ENCODE measurements at places on chromosomes 3 and 15.

- no peaks in the 10 kb centered on the region for H3K27me3 ChIP-seq
- H3K4me3 ChIP-seq = no peak overlapping the region
- no peak overlapping the region for H3K27ac ChIP-seq
- H3K36me3 ChIP-seq = peaks cover 29% of the 10 kb centered on the region
- no peaks in the 10 kb centered on the region for H3K4me1 ChIP-seq
These were observed 27.7 kb downstream of the CHDH start for GRCh38 chr3:53818221-53819162.

DNA sequence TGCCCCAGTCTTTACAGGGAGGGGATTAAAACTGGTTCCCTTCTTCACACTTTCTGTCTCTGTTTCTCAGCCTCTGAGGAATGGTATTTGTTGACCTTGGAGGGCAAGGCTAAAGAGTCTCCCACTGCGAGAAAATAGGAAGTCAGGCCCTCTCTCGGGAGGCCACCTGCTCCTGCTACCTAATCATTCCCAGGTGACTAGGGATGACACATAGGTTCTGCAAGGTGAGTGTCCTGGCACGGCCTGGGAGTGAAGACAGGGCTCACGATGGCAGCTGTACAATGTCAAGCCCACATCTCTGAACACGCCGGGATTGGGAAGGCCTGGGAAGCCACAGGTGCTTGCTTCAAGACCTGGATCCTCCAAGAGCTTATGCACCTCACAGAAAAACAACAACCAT is 314.2 kb downstream of the NTRK3 start:
- DNase-seq = no peak
- H3K27ac ChIP-seq = no peak overlapping the region
- no peaks in the 10 kb centered on the region for H3K36me3 ChIP-seq
- H3K4me3 ChIP-seq = no peak overlapping the region

GRCh38 chr15:82554351-82554750 is 14.1 kb upstream of the RPS17 start:
- peaks cover 36% of the 10 kb centered on the region for H3K27me3 ChIP-seq
- no peak overlapping the region for H3K4me3 ChIP-seq
- no peak for DNase-seq
- H3K4me1 ChIP-seq = no peaks in the 10 kb centered on the region

DNA sequence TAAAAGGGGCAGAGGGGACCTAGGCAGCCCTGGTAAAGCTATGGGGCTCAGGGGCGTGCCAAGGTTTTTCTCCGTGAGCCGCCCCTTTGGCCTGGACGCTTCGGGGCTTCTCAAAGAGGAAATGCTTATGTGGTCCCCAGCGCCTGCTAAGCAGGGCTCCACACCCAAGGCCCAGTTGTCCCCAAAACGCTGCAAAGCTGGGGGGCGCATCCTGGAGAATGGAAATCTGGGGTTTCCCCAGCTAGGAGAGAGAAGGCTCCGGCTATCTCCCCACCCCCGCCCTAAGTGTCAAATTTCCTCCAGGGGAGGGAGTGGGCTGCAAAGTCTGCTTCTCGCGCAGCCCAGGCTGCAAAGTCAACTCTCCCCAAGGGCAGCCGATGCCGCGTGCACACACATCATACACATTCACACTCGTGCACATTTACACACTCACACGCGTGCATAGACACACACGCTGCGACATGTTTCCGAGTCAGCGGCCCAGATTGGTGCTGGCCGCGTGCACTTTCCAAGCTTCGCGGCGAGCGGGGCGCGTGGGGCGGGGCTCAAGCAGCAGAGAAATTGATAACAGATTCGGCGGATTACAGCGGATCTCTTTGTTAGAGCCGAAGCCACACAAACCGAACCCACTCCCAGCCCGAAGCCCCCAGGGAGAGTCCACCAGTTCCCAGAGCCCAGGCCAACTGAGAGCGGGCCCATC is 4.5 kb downstream of the WNT5A start:
- H3K36me3 ChIP-seq = peaks cover 3% of the 10 kb centered on the region
- DNase-seq = no peak

GRCh38 chr3:4332574-4332973 is 29.4 kb downstream of the SETMAR start:
- no peaks in the 10 kb centered on the region for H3K36me3 ChIP-seq
- no peaks in the 10 kb centered on the region for H3K4me1 ChIP-seq
- no peak overlapping the region for H3K27ac ChIP-seq
- no peak overlapping the region for H3K4me3 ChIP-seq
- DNase-seq = no peak

GRCh38 chr3:107213044-107213669 is 164.1 kb upstream of the CCDC54 start:
- H3K4me1 ChIP-seq = peaks cover 23% of the 10 kb centered on the region
- DNase-seq = no peak

- H3K4me3 ChIP-seq = no peak overlapping the region
- no peak overlapping the region for H3K27ac ChIP-seq
These were observed 19.1 kb downstream of the B3GNT5 start for GRCh38 chr3:183272142-183272541.

DNA sequence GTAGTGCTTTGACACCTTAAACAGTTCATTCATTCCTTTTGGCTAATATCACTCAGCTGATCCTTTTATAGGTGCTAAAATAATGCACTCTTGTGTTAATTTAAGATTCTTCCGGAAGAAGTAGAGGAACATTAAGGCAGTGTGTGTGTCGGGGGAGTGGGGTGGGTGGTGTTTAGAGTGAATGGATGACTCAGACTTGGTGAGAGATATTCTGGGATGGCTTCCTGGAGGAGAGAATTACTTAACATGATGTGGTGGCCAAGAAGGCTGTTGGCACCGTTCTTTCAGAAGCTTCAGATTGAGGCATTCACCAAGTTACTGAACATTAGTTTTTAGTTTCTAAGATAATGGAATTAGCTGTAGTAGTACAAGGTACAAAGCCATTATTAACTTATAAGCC is 125.6 kb upstream of the ROPN1 start:
- H3K27me3 ChIP-seq = peaks cover 64% of the 10 kb centered on the region
- H3K36me3 ChIP-seq = no peaks in the 10 kb centered on the region
- no peak overlapping the region for H3K4me3 ChIP-seq

DNA sequence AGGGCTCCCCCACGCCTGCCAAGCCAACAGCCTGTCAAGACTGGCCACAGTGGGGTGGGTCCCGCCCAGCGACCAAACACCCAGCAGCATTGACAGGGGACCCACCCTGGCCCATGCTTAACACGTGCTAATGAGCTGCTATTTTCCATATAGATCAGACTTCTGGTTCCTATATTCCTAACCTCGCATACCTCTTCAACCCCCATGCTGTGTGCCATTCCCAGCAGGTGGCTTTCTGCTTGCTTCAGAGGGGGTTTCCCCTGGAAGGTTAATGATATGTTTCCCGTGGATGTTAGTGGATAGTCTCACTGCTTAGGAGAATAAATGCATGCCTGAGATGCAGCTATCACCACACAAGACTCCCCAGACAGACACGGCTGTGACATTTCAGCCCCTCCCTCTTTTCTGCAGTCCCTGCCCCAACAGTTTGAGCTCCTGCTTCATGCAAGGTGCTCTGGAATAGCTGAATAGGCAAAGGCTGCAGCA is 37.9 kb upstream of the MGLL start:
- H3K27me3 ChIP-seq = peaks cover 4% of the 10 kb centered on the region
- no peaks in the 10 kb centered on the region for H3K36me3 ChIP-seq
- no peak for DNase-seq
- no peak overlapping the region for H3K27ac ChIP-seq
- no peak overlapping the region for H3K4me3 ChIP-seq

GRCh38 chr3:64067506-64068346 is 44.4 kb upstream of the PSMD6 start:
- no peak overlapping the region for H3K4me3 ChIP-seq
- no peak overlapping the region for H3K27ac ChIP-seq
- H3K4me1 ChIP-seq = no peaks in the 10 kb centered on the region
- no peak for DNase-seq
- H3K36me3 ChIP-seq = no peaks in the 10 kb centered on the region

DNA sequence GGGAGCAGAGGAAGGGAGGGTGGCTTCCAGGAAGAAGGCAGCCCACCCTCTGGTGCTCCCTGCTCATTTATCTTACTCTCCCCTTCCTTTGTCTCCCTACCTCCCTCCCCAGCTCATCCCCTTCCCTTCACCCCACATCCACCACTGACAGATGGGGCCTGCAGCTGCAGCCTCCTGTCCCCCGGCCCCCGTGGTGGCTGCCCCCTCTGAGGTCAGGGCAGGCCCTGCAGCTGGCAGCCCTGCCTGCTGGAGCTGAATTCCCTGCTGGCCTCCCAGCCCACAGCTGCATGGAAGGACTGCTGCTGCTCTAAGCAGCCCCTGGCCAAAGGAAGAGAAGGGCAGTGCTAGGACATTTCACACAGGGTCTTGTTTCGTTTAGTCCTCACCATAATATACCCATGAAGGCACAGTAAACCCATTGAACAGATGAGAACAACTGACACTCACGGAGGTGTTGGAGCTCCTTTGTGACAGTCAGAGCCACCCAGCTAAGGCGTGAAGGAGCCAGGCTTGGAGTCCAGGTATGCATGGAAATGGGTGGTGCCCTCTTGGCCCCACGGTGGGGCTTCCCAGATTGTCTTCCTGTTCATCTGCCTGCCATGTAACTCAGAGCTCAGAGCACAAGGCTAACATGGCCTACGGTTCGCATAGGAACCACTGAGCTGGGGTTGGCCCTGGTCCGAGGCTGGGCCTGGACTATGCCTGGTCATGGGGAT is 121.7 kb upstream of the PRR20G start:
- no peak overlapping the region for H3K27ac ChIP-seq
- DNase-seq = no peak
- no peaks in the 10 kb centered on the region for H3K36me3 ChIP-seq
- no peak overlapping the region for H3K4me3 ChIP-seq
- peaks cover 7% of the 10 kb centered on the region for H3K4me1 ChIP-seq
- H3K27me3 ChIP-seq = peaks cover 96% of the 10 kb centered on the region

DNA sequence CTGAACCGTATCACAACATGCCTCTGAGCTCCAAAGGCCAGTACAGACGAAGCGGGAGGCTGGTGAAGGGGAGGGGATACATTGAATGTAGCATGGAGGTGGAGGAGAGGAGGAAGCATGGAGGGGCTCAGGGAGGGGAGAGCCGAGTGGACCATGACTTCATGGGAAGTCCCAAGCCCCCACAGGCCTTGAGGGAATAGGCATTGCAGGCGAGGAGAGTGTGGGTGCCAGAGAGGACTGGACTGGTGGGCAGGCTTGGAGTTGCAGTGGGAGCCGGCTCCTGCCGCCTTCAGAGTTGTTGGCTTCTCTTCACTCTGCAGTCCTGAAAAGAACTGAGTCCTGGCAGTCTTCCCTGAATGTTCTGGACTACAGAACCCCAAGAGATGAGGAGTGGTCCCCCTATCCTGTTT is 3.3 kb upstream of the RNU6-1 start:
- no peak overlapping the region for H3K27ac ChIP-seq
- peaks cover 12% of the 10 kb centered on the region for H3K27me3 ChIP-seq
- no peak overlapping the region for H3K4me3 ChIP-seq

GRCh38 chr15:83207009-83207659 is 489 bp downstream of the HDGFL3 start:
- H3K27me3 ChIP-seq = no peaks in the 10 kb centered on the region
- peak overlapping the region; percentile 90 for H3K27ac ChIP-seq
- H3K36me3 ChIP-seq = peaks cover 13% of the 10 kb centered on the region
- no peak overlapping the region for H3K4me3 ChIP-seq

GRCh38 chr3:156412600-156412999 is 142.3 kb downstream of the SSR3 start:
- no peaks in the 10 kb centered on the region for H3K36me3 ChIP-seq
- H3K27me3 ChIP-seq = peaks cover 44% of the 10 kb centered on the region
- no peak overlapping the region for H3K4me3 ChIP-seq
- H3K4me1 ChIP-seq = no peaks in the 10 kb centered on the region
- H3K27ac ChIP-seq = no peak overlapping the region
- DNase-seq = no peak

DNA sequence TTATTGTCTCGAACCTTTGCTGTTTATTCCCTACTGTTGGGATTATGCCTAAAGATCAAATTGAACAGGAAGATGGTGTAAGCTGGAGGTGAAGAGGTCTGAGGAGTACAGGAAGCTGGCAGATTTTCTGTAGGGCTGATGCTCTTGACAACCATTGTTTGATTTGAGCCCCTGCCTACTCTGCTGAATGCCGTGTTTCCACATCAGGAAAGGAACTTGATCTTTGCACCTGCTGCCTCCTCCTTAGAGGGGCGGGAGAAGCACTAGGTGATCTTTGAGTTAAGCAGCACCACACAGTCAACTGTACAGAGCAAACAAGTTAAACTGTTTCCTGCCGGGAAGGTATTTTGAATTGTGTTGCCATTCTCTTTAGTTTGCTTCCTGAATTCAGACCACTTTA is 364.6 kb upstream of the EPHA6 start:
- H3K4me3 ChIP-seq = no peak overlapping the region
- H3K4me1 ChIP-seq = no peaks in the 10 kb centered on the region
- no peaks in the 10 kb centered on the region for H3K27me3 ChIP-seq
- H3K36me3 ChIP-seq = no peaks in the 10 kb centered on the region
- no peak overlapping the region for H3K27ac ChIP-seq
- DNase-seq = no peak

- H3K4me1 ChIP-seq = no peaks in the 10 kb centered on the region
- no peak overlapping the region for H3K4me3 ChIP-seq
- no peak for DNase-seq
- peaks cover 90% of the 10 kb centered on the region for H3K27me3 ChIP-seq
- H3K27ac ChIP-seq = no peak overlapping the region
These were observed 111.1 kb downstream of the TPRA1 start for GRCh38 chr3:127479449-127479848.

GRCh38 chr3:179046497-179047353 is 24.9 kb downstream of the ZMAT3 start:
- no peaks in the 10 kb centered on the region for H3K36me3 ChIP-seq
- no peaks in the 10 kb centered on the region for H3K27me3 ChIP-seq
- no peaks in the 10 kb centered on the region for H3K4me1 ChIP-seq
- no peak for DNase-seq

- H3K4me1 ChIP-seq = peaks cover 28% of the 10 kb centered on the region
- peaks cover 11% of the 10 kb centered on the region for H3K36me3 ChIP-seq
- H3K27me3 ChIP-seq = no peaks in the 10 kb centered on the region
- no peak overlapping the region for H3K4me3 ChIP-seq
- no peak overlapping the region for H3K27ac ChIP-seq
- DNase-seq = no peak
These were observed 26.4 kb downstream of the USP3 start for GRCh38 chr15:63530752-63531299.

DNA sequence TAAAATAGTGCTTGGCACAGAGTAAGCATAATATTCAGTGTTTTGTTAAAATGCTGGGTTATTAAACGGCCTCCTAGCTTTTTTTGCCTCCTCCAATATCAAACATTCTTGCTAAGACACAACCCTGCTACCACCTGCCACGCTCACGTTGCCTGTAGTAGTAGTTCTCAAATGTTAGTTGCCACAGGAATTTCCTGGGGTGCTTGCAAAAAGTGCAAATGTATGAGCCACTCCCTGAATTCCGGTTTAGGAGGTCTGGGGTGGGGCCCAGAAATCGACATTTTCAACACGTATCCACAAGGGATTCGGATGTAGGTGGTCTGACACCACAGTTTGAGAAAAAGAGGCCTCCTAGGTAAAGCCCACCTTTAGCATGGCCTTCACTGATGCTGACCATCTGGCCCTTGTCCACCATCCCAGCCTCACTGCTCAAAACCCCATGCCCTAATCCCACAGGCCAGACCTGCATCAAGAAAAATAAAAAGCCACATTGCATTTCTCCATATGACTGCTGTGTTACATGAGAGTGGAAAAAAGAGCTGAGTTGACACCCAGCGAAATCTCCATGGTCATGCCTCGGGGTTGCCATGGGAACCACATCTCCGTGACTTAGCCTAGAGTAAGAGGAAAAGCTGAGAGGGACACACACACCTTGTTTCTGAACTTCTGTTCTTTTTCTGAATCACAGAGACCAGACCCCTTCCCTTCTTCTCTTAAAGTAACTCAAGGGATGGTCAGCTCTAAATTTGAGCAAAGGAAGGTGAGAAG is 116.4 kb upstream of the HES1 start:
- peaks cover 22% of the 10 kb centered on the region for H3K4me1 ChIP-seq
- no peaks in the 10 kb centered on the region for H3K27me3 ChIP-seq
- no peak for DNase-seq
- H3K27ac ChIP-seq = no peak overlapping the region
- H3K36me3 ChIP-seq = no peaks in the 10 kb centered on the region
